ENCODE measurements at places on chromosomes 7 and 10.
A peak's percentile ranks its signal among the peaks of the same experiment; 100 is the strongest.

DNA sequence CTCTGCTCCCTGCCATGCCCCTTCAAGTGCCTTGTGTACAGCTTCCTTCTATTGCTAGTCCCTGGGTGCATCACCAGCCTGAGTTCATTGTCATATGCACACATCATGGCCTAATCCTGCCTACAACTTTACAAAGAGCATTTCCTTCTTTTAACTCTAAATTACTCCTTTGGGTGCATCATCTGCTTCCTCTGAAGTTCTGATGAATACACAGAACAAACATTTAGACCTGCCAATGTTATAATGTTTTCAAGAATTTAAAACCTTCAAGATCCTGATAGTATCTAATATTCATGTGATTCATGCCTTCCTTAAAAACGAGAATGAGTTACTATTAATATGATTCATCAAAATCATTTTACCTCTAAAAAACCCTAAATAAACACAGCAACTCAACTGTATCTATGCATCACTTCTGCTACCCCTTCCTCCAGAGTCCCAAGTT is 357.1 kb downstream of the MAGI2 start:
- no peaks in the 10 kb centered on the region for H3K36me3 ChIP-seq
- DNase-seq = no peak
- H3K4me1 ChIP-seq = no peaks in the 10 kb centered on the region
- H3K4me3 ChIP-seq = no peak overlapping the region
- H3K27ac ChIP-seq = no peak overlapping the region
- no peaks in the 10 kb centered on the region for H3K27me3 ChIP-seq

DNA sequence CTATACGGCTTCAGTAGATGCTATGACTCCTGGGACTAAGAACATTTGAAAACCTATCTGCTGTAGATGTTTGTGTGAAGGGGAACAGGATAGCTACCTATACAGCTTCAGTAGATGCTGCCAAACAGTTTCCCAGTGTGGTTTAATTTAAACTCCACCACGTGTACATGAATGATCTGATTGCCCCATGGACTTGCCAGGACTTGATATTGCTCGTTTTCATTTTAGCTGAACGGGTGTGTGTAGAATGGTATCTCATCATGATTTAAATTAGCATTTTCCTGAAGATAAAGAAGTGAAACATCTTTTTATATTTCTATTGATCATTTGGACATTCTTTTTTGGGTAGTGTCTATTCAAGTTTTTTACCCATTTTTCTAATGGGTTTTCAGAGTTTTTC is 77.8 kb upstream of the PIP4K2A start:
- no peaks in the 10 kb centered on the region for H3K4me1 ChIP-seq
- no peaks in the 10 kb centered on the region for H3K36me3 ChIP-seq
- DNase-seq = no peak

DNA sequence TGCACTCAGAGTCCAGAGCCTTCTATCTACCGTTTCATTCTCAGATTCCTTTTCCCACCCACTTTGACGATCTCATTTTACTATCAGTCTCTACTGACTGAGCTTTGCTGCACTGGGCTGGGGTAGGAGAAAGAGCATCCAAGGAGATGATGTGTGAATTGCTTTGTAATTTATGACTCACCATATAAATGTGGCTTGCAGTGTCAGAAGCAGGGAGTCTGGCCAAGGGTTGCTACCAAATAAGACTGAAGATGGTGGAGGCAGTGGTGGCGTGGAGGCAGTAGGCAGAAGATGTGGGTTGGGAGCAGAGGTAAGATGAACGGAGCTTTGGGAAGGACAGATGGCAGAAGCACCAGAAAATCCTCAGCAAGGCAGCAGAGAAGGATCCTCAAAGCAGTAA is 73.3 kb upstream of the AGK start:
- H3K36me3 ChIP-seq = no peaks in the 10 kb centered on the region
- H3K4me3 ChIP-seq = no peak overlapping the region
- H3K27ac ChIP-seq = no peak overlapping the region
- no peak for DNase-seq
- H3K4me1 ChIP-seq = no peaks in the 10 kb centered on the region

- peaks cover 16% of the 10 kb centered on the region for H3K36me3 ChIP-seq
- peak overlapping the region; percentile 93 for H3K27ac ChIP-seq
- no peak overlapping the region for H3K4me3 ChIP-seq
Observed at GRCh38 chr7:33700001-33700899, 205.1 kb upstream of the BMPER start.

DNA sequence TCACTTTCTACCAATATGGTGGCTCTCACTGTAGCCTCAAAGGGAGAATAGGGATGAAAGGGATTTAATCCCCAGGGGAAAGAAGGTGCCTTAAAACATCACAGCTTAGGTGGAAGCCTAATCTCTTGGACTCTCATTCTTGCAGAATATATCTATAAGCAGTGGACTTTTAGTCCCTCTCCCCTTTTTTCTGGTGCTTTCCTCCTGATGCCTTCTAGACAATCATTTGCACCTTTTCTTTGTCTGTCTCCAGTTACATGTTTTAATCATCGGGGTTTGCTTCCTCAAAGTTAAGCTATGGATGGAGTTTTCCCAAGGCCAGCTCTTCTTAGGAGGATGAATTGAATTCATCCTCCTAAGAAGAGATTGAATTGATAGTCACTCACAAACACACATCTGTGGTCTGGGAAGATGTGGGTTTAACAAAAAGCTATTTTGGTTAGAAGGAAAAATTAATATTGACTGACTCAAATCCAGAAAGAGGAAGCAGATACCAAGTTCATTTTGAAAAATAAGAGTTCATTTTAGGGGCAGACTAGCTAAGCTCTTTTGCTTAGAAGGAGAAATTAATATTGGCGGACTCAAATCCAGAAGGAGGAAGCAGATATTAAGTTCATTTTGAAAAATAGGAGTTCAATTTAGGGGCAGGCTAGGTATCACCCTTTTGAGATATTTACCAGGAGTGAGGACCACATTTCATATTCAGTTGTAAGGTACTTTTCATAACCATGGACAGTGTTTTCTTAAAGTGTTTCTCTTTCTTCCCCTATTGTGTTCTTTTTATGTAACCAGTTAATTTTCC is 35.2 kb upstream of the PLEKHS1 start:
- H3K4me1 ChIP-seq = peaks cover 7% of the 10 kb centered on the region
- H3K36me3 ChIP-seq = peaks cover 27% of the 10 kb centered on the region
- no peak overlapping the region for H3K4me3 ChIP-seq
- H3K27me3 ChIP-seq = no peaks in the 10 kb centered on the region
- no peak overlapping the region for H3K27ac ChIP-seq
- DNase-seq = no peak

GRCh38 chr7:143199040-143199439 is 15.8 kb downstream of the TAS2R39 start:
- H3K27ac ChIP-seq = no peak overlapping the region
- H3K36me3 ChIP-seq = no peaks in the 10 kb centered on the region
- H3K4me3 ChIP-seq = no peak overlapping the region
- H3K4me1 ChIP-seq = no peaks in the 10 kb centered on the region
- peaks cover 3% of the 10 kb centered on the region for H3K27me3 ChIP-seq

- no peak overlapping the region for H3K27ac ChIP-seq
- H3K4me1 ChIP-seq = no peaks in the 10 kb centered on the region
- H3K27me3 ChIP-seq = peaks cover 3% of the 10 kb centered on the region
Observed at GRCh38 chr10:27626890-27627289, 118.7 kb downstream of the MKX start.

GRCh38 chr10:24341371-24341770 is 132.4 kb downstream of the KIAA1217 start:
- DNase-seq = no peak
- no peaks in the 10 kb centered on the region for H3K4me1 ChIP-seq
- no peak overlapping the region for H3K4me3 ChIP-seq
- H3K36me3 ChIP-seq = no peaks in the 10 kb centered on the region
- H3K27me3 ChIP-seq = no peaks in the 10 kb centered on the region

- no peak for DNase-seq
- H3K27me3 ChIP-seq = peaks cover 23% of the 10 kb centered on the region
- H3K4me1 ChIP-seq = peaks cover 22% of the 10 kb centered on the region
- no peaks in the 10 kb centered on the region for H3K36me3 ChIP-seq
- H3K27ac ChIP-seq = no peak overlapping the region
- H3K4me3 ChIP-seq = no peak overlapping the region
Observed at GRCh38 chr7:155371884-155372781, 74.5 kb downstream of the INSIG1 start.

GRCh38 chr7:44981035-44981706 is 2.4 kb upstream of the MYO1G start:
- no peak for DNase-seq
- H3K27ac ChIP-seq = peak overlapping the region; percentile 93
- H3K27me3 ChIP-seq = peaks cover 3% of the 10 kb centered on the region
- peaks cover 78% of the 10 kb centered on the region for H3K4me1 ChIP-seq
- H3K4me3 ChIP-seq = peak overlapping the region; percentile 69
- peaks cover 36% of the 10 kb centered on the region for H3K36me3 ChIP-seq

DNA sequence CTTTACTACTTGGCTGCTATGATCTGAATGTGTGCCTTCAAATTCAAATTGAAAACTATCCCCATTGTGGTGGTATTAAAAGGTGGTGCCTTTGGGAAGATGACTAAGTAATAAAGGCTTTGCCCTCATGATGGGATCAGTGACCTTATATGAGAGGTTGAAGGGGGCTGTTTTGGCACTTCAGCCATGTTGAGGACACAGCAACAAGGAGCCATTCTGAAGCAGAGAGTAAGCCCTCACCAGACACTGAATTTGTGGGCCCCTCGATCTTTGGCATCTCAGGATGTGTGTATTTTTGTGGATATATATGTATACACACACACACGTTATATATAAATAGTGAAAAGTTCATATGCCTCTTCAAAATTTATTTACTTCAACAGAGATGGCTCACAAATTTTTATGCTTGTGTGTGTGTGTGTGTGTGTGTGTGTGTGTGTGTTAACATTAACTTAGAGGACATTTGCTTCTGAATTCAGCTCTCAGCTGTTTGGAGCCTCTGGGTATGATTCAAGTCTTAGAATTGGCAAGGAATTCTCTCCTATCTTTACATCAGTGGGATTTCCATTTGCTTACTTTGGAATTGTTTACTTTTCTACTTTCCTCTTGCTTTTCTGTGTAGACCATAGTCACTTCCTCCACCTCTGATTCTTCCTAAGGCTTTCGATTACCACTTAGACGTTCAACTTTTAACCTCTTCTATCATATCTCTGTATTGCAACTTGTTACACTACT is 66.6 kb downstream of the MAGI2 start:
- no peak overlapping the region for H3K4me3 ChIP-seq
- no peaks in the 10 kb centered on the region for H3K4me1 ChIP-seq
- H3K36me3 ChIP-seq = no peaks in the 10 kb centered on the region
- H3K27ac ChIP-seq = no peak overlapping the region
- no peaks in the 10 kb centered on the region for H3K27me3 ChIP-seq
- DNase-seq = no peak

DNA sequence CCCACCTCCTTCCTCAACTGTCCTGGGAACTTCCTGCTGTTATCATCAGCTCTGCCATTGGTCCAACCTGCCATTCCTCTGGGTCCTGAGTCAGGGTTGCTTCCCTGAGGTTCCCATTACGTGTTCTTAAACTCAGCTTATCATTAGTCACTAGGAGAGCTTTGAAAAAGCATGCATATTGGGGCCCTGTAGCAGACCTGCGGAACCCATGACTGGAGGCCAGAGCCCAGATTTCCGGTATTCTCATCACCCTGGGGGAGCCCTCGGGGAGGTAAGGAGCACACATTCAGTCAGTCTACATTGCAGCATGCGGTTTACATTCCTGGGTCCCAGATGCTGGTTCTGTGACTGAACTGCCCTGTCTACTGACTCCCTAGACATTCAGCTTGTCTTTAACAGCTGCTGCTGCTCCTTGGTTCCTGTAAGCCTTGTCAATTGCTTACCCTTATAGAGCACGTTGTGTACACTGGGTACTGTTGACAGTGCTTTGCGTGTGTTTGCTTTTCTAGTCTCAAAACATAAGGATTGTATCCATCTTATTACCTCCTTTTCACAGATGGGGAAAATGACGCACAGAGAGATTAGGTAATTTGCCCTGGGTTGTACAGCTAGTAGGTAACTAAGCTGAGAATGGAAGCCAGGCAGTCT is 12.8 kb downstream of the CDHR3 start:
- no peaks in the 10 kb centered on the region for H3K4me1 ChIP-seq
- no peak overlapping the region for H3K4me3 ChIP-seq
- no peaks in the 10 kb centered on the region for H3K27me3 ChIP-seq
- peaks cover 3% of the 10 kb centered on the region for H3K36me3 ChIP-seq
- DNase-seq = no peak
- H3K27ac ChIP-seq = no peak overlapping the region

DNA sequence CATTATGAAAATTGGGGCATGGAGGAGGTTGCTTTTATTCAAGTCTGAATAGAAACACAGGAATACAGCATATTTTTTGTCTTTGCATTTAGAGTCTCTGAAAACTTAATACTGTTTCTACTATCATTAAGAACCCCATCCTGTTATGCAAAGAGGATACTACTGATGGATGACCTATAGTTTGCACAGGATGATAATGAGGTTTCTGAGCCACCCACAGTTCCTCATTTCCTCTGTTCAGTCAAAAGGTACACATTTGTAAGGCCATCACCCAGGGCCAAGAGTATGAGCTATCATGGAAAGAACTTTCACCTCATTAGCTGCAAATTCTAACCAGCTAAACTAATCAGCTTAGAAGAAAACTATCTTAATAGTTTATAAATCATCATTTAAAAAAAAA is 213.0 kb upstream of the CHRM2 start:
- H3K27me3 ChIP-seq = no peaks in the 10 kb centered on the region
- no peak overlapping the region for H3K27ac ChIP-seq
- H3K36me3 ChIP-seq = no peaks in the 10 kb centered on the region
- no peaks in the 10 kb centered on the region for H3K4me1 ChIP-seq

DNA sequence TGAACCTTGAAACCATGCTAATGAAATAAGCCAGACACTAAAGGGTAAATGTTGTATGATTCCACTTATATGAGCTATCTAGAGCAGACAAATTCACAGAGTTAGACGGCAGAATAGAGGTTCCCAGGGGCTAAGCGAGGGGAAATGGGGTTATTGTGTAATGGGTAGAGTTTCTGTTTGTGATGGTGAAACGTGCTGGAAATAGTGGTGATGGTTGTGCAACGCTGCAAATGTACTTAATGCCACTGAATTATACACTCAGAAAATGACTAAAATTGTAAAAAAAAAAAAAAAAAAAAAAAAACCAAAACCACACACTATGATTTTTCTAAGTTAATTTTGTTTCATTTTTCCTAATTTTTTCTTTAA is 30.0 kb downstream of the SFXN4 start:
- peak overlapping the region; percentile 73 for H3K27ac ChIP-seq
- H3K4me3 ChIP-seq = peak overlapping the region; percentile 5
- DNase-seq = no peak
- H3K36me3 ChIP-seq = peaks cover 12% of the 10 kb centered on the region
- H3K4me1 ChIP-seq = peaks cover 38% of the 10 kb centered on the region
- peaks cover 7% of the 10 kb centered on the region for H3K27me3 ChIP-seq

GRCh38 chr10:75651417-75651816 is 220.0 kb downstream of the LRMDA start:
- no peak overlapping the region for H3K27ac ChIP-seq
- H3K36me3 ChIP-seq = no peaks in the 10 kb centered on the region
- no peak for DNase-seq
- no peaks in the 10 kb centered on the region for H3K4me1 ChIP-seq
- H3K4me3 ChIP-seq = no peak overlapping the region

- no peak for DNase-seq
- no peaks in the 10 kb centered on the region for H3K4me1 ChIP-seq
Observed at GRCh38 chr7:36182854-36183604, 30.0 kb downstream of the EEPD1 start.

GRCh38 chr10:61994405-61995219 is 93.1 kb downstream of the ARID5B start:
- H3K4me3 ChIP-seq = peak overlapping the region; percentile 78
- peaks cover 2% of the 10 kb centered on the region for H3K27me3 ChIP-seq
- peaks cover 9% of the 10 kb centered on the region for H3K36me3 ChIP-seq
- peak overlapping the region; percentile 95 for H3K27ac ChIP-seq
- no peak for DNase-seq

- no peaks in the 10 kb centered on the region for H3K36me3 ChIP-seq
- H3K27ac ChIP-seq = no peak overlapping the region
- DNase-seq = no peak
- no peaks in the 10 kb centered on the region for H3K4me1 ChIP-seq
- no peak overlapping the region for H3K4me3 ChIP-seq
Observed at GRCh38 chr10:79453392-79453791, 8.0 kb upstream of the ZCCHC24 start.
